ENCODE measurements at places on chromosomes 6 and 20. TPM values are rescaled to one million over a fixed set of nuclear protein-coding genes. Genes with fewer than 3 reads are reported as not detected.

RAD21L1 gene
- total RNA-seq, result 0.59 TPM

FAM184A gene
- total RNA-seq, result 0.18 TPM

ADGB gene
- total RNA-seq, result not detected

CRISP2 gene
- total RNA-seq, result not detected

TIAM2 gene
- total RNA-seq, result 9.1 TPM

TFAP2B gene
- not detected for total RNA-seq

UCKL1 gene
- total RNA-seq, result 15.7 TPM

LHFPL5 gene
- total RNA-seq, result not detected
